MCF 10A (cell line): ENCODE measurements at places on chromosomes 11 and 22. TPM values are rescaled to one million over a fixed set of nuclear protein-coding genes. Genes with fewer than 3 reads are reported as not detected.

TSPAN18 gene
- total RNA-seq, result 0.47 and 0.77 TPM in 2 replicates

DNA sequence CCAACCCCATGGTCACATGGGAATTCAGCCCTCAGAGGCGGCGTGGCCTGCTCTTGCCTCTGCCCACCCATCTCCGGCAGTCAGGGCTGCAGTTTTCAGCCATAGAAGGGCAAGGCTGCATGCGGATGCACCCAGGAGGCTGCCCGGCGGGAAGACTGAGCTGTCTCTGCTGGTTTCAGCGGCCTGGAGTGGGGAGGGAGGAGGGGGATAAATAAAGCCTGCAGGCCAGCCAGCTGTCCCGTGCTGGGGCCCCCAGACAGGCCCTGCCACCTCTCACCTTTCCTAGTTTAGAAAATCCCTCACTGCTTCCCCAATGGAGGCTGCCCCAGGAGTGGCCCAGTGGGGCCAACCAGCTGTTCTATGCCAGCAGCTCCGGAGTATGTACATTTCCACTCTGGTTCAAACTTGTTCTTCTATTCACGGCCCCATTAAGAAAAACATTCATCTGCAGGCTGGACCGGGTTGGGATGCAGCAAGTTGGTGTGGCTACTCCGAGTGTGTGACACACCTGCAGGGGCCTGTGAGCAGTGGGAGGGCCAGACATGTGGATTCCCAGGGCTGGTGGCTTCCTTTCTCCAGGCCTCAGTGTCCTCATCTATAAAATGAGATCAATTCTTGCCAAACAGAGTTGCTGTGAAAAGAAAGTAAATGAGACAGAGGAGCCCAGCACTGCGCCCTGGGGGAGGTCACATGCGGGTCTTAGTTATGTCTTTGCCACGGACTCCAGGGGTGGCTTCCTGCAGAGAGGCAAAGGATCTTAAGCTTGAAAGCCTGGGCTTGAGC is 5.0 kb downstream of the MICALL1 start:
- no peak for DNase-seq

DNA sequence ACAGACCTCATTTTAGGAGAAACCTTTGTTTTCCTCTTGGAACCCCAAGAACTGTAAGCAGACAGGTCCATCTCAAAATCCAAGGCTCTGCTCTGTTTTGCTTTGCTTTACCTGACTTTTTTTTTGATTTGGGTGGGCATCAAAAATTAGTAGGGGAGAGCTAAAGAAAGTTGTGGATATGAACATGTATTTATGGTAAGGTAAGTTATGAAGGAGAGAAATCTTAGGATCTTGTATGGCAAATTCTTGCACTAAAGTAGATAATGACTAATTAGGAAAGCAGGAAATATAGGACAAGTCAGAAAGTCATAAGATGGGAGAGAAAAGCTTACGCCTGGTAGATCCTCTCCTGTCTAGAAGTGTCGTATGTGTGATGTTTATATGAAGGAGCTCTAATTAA is 116.1 kb upstream of the VPREB1 start:
- no peak for DNase-seq

DNA sequence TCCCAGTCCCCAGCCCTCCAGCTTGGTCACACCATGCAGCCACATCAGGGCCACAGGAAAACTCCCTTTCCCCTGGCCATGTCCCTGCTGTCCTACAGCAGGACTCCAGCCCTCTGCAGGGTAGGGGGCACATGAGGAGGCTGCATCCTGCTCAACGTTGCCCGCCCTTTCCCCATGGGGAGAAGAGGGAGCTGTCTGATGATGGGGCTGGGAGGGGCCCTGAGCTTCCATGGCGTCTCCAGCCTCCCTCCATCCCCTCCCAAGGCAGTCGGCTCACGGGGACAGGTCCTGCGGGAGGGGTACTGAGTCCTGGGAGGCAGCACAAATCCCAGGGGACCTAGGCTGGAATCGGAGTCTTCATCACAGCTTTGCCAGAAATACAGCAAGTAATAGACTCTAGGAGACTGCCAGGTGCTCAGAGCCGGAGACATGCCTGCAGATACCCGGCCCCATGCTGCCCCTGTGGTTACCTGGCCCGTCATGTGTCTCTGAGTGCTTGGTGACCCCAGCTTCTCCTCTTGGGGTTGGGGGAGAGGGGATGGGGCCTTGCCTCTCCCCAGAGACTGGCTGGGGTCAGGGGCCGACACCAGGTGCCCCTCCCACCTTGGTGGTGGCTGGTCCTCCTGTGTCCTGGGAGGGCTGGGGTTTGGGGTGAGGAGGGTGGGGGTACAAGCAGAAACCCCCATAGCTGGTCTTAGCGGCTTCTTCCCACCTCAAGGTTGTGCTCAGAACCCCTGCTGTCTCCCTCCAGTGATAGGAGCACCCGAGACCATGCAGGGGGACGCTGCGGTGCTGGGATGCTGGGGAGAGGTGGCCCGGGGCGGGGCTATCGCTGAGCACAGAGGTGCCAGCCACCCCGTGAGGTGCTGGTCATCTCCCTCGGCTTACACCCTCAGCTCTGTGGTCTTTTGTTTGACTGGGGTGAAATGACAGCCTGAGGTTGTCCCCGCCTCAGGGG is 2.3 kb downstream of the MRGPRE start:
- no peak for DNase-seq

- no peak for DNase-seq
These were observed 25.6 kb upstream of the PARVG start for GRCh38 chr22:44155115-44155514.

DNA sequence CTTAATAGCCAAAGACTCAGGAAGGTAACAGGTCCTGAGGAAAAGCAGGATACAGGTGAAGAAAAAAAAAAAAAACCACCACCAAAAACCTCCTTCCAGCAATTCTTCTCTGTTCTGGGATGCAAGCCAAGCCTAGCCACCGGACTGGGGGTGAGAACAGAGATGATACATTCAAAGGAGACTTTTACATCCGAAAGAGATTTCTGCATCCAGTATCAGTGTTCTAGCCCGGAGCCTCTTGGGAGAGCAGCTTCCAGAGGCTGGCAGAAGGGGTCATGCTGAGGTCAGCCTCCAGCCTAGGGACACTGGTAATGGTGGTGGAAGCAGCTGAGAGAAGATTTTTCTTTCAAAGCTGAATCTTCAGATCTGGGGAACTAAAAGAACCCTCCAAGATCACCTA is 76.2 kb downstream of the KCNC1 start:
- DNase-seq, result peak; percentile 72

DNA sequence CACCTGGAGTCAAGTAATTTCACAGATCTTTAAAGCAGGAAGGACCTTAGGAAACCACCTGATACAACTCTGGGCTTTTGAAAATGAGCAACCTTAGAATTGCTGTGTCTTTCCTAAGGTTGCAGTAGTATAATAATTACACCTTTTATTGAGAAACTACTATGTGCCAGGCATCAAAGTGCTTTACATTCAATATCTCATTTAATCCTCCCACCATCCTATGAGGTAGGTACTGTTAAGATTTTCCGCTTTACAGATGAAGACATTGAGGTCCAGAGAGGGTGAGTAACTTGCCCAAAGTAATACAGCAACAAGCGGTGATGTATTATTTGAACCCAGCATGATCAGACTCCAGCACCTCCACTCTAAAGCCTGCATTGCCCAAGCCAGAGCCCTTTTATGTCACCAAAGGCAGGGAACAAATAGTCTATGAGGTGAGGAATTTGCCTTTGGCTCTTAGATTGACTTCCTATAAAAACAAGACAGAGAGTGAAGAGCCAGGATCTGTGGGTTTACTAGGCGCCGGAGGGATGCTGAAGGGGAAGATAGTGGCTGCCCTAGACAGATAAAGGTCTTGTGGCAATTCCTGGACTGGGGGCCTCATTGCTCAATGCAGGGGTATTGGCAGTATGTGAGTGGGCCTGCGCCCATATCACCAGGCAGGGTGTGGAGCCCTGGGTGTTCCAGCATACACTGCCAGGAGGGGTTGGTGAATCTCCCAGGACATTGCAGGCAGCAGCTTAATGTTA is 157.1 kb downstream of the FBXO7 start:
- no peak for DNase-seq

GRCh38 chr11:117189941-117190544 is 9.1 kb upstream of the TAGLN start:
- DNase-seq, result no peak

- no peak for DNase-seq
These were observed 251.2 kb downstream of the FAT3 start for GRCh38 chr11:92475819-92476218.

DNA sequence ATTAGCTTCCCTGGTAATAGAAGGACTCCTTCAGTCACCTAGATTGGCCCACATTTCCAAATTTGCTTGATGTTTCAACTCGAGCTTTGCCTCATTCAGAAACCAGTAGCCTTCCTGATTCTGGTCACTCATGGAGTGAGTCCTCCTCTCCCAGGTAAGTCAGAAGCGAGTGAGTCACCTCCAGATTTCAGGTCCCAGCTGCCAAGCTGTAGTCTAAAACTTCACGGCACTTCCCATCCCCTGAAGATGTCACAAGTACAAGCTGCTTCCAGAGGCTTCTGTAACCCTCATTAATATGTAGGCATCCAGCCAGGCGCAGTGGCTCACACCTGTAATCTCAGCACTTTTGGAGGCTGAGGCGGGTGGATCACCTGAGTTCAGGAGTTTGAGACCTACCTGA is 23.5 kb downstream of the ARHGAP8 start:
- DNase-seq, result peak; percentile 51

DNA sequence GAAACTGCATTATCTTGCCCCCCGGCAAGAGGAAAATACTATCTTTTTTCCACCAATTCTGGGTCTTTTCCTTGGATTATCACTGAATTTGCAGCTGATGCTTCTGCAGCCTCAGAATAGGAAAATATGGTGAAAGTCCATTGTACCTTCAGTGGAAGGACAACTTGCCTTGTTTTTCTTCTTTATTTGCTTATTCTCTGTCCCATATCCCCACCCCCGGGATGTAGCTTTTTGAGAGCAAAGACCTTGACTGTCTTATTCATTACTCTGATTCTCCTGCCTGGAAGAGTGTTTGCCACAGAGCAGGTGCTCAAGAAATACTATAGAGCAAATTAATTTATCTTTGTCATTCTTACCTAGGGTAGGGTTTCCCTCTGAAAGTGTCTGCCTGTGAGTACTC is 29.5 kb downstream of the UBASH3B start:
- DNase-seq, result no peak

GRCh38 chr11:95700471-95700817 is 89.1 kb downstream of the FAM76B start:
- no peak for DNase-seq

DNA sequence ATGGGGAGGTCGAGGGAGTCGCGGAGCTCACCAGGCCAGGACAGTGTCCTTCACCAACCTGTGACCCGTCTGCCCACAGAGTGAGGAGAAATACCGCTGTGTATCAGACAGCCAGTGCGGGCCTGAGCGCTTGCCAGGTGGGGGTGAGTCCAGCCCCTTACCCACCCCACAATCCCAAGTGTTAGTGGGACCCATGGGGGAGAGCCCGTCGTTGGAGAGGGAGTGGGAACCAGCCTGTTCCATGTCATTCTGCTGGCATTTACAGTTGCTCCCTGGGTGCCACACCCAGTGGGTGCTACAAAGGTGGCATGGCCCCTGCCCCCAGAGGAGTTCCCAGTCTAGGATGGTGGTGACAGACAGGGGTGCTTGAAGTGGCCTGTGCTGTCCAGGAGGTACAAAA is 9.2 kb downstream of the P2RX3 start:
- DNase-seq, result no peak

OR52I1 gene
- total RNA-seq, result not detected in 2 replicates

- DNase-seq, result no peak
These were observed 165.5 kb downstream of the GUCY1A2 start for GRCh38 chr11:106852779-106853178.

DNA sequence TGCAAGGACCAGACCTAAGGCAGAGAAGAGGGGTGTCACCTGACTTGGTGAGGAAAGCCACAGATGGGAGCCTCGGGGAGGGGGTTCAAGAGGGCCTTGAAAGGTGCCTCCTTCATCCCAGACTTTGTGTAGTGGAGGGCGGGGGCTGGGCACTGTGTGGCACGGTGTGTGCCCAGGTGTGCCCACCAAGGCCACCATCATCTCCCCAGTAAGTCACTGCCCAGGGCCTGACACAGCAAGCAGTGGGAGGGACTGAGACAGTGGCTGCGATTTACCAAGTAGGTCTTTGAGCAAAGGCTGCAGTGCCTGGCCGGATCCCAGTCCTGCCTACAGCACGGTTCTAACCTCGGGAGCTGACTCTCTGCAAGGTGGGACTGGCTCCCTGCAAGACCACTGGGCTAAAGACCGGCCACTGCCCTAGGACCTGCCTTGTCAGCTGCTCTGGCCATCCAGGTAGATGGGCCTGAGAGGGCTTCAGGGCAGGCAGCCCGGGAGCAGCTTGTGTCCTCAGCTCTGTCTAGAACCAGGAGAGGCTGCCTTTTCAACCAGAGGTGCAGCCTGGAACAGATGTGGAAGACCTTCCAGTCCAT is 1.4 kb downstream of the OSM start:
- no peak for DNase-seq

TRIM29 gene
- total RNA-seq, result 60.9 and 93.4 TPM in 2 replicates

MMP13 gene
- total RNA-seq, result not detected in 2 replicates

DNA sequence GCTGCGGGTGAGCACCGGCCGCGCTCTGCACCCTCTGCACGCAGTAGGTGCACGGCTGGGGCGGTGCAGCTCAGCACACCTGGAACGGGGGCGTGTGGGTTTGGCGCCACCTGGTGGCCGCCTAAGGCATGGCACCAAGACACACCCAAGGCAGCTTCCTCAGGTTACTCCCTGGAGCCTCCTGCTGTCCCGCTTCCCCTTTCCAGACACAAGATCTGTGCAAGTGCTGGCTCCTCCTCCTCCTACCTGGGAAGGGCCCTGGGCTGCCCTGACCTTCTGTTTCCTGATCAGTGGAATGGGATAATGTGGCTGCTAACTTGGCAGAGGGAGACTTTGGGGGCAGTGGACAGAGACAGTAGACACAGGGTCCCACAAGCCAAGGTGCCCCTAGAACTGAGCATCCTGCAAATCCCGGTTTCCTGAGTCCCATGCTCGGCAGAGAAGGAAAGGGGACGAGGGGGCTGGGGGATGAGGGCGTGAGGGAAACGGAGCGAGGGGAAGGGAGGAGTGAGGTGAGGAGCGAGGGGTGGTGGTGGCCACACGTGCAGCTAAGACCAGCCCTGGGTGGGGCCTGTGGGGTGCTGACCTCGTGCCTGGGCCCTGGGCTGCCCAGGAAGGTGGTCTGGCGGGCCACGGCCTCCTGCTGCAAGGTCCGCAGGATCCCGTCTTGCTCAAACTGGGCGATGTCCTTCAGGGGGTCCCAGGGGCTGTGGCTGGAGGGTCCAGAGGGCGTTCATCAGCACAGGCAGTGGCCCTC is 34.8 kb upstream of the CARS1 start:
- peak; percentile 83 for DNase-seq
